ENCODE measurements at places on chromosomes 6 and 20.

GRCh38 chr20:6705106-6705766 lies 62.2 kb upstream of the BMP2 start:
- DNase-seq = no peak

DNA sequence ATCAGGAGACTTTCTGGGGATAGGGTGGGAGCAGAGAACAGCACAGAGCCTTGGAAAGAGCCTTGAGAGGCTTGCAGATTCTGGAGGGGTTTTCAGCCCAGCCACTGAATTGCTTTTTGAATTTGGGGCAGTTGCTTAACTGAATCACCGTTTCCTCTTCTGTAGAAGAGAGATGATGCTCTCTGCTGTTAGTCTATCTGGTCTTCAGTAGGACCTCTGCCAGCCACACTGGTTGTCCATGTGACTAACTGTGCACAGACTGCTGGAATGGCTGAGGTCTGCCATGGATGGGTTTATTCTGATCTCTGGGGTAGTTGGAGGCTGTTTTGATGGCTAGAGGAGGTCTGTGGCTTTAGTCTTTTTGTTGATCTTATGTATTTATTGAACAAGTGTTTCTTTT lies 21.4 kb upstream of the PRDM1 start:
- no peak for DNase-seq

GRCh38 chr6:13767121-13767808 lies 47.1 kb downstream of the MCUR1 start:
- no peak for DNase-seq

GRCh38 chr6:71393471-71393870 lies 104.9 kb downstream of the OGFRL1 start:
- DNase-seq = no peak

GRCh38 chr6:63514488-63515173 lies 57.6 kb upstream of the LOC128125822 start:
- no peak for DNase-seq

DNA sequence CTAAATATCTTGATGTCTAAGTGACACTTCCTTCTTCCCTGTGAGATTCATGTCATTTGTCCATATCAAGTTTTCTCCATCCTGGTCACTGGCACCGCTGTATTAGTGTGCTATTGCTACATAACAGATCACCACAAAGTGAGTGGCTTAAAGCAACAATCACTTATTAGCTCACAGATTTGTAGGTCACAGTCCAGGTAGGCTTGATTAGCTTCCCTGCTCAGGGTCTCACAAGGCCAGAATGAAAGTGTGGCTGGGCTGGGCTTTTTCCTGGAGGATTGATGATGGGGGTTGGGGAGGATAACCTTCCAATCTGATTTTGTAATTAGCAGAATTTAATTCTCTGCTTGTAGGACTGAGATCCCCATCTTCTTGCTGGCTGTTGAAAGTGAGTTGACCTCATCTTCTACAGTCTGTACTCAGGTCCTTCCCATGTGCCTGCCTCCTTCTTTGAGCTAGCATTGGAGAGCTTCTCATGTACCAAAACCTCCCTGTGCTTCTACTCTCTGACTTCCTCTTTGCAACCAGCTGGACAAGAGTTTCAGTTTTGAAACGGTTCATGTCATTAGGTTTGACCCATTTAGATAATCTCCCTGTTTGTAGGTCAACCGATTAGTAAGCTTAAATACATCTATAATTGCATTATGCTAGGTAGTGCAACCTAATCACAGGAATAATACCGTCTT lies 152.4 kb upstream of the MAN1A1 start:
- no peak for DNase-seq

- no peak for DNase-seq
Measured at GRCh38 chr6:52157301-52157941, 28.8 kb upstream of the IL17A start.
